ENCODE measurements at places on chromosomes 3 and 15.

- DNase-seq: peak; percentile 13
Measured at GRCh38 chr15:52651868-52652267, 27.3 kb downstream of the ATOSA start.

DNA sequence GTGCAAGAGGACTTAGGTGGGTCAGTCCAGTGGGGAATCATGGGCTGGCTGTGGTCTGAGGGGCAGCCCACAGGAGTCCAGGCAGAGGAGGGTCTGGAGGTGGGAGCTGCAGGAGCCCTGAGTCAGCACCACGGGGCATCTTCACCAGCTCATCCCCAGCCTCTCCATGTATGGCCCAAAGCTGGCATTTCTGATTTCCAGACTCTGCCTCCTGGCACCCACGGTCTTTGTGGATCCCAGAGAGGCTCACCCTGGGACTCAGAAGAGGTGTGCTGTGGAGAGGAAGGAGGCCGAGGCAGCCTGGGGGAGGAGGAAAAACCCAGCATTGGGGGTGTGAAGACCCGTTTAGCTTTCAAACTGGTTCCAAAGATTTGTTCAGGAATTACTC, 64.5 kb upstream of the KLF13 start:
- no peak for DNase-seq

DNA sequence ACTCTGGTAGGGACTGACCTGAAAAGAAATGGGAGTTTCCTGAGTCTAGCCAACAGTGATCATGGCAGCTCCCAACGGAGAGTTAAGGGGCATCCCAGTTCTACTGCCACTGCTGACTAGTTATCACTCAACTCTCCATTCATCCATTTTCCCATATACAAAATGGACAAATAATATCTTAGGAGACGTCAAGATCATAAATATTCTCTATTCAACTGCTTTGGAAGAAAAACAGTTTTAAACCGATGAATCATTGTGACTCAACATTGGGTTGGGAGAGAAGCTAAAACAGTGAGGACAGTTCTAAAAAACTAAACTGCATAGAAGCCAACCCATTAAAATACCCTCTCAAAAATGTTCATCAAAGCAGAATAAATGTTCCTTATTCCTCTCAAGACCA, 57.6 kb upstream of the CHRM5 start:
- no peak for DNase-seq

DNA sequence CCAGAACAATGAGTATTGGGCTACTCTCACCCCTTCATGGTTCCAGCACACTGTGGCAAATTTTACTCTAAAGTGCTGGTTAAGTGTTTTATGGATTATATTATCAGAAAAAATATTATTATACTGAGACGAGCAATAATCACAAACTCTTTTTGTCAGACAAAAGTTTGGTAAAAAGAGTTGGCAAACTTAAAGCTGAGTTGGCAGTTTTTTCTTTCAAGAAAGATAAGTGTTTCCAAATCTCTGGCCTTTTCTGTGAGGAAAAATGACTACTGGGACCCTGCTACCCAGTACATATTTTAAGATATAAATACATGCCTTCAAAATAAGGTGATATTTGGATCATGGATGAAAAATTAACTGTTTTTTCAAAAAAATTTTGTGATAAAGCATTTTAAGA, 471.5 kb upstream of the IL12A start:
- no peak for DNase-seq

- no peak for DNase-seq
Measured at GRCh38 chr3:14788644-14789043, 30.1 kb upstream of the FGD5 start.

GRCh38 chr3:4680227-4680691, 187.1 kb downstream of the ITPR1 start:
- DNase-seq: no peak

GRCh38 chr3:57094575-57094974, 34.1 kb downstream of the SPATA12 start:
- DNase-seq: no peak

DNA sequence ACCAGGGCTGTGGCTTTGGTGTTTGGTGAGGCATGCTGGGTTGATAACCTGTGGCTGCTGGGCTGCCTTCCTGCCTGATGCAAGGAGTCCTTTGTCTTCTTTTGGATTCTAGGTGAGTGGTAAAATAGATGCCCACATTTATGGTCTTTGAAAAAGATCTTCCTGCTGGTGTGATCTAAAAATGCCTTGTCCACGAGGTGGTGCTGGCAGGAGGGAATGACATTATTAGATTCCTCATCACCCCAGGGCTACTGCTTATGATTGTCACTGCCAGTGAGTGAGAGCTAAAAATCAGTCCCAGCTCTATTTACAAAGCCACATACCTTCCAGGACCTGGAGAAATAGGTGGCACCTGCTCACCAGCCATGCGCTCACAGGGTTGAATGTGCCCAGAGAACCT, 355.5 kb upstream of the ROPN1 start:
- no peak for DNase-seq
